Lower lobe of right lung (tissue), 2 donors: ENCODE measurements at places on chromosomes 11 and 22.

DNA sequence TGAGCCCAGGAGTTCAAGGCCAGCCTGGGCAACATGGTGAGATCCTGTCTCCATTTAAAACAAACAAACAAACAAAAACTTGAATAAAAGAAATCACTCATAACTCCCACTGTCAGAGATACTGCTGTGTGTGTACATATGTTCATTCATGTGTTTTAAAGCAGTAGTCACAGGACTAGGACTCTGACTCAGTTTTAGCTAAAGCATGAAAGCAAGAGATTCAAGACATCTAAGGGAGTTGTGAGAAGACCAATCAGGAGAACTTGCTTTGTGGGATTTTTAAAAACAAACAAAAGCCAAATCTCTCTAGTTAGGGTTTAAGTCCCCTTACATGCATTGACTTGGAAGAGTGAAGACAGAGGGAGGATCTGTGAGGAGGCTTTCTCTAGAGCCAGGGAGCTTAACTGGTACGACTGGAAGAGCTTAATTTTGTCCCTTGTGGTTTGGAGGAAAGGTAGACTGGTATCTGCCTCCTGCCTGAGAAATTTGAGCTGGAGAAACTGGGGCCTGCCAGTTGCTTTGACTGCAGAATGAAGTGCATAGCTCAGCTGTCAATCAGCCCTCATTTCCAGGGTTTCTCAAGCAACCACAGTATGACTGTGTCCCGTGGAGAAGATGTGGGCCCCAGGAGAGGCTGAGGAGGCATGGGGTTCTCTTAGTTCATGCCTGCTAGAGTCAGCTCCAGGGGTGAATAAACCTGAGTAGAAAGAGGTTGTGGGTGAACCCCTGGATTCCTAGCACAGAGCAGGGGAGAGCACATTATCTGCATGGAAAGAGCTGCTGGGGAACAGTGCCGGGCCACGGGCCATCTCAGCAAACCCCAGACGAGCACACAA, 30.6 kb downstream of the EXPH5 start:
- DNase-seq = no peak

GRCh38 chr11:92050305-92050704, 174.3 kb upstream of the FAT3 start:
- DNase-seq = no peak

DNA sequence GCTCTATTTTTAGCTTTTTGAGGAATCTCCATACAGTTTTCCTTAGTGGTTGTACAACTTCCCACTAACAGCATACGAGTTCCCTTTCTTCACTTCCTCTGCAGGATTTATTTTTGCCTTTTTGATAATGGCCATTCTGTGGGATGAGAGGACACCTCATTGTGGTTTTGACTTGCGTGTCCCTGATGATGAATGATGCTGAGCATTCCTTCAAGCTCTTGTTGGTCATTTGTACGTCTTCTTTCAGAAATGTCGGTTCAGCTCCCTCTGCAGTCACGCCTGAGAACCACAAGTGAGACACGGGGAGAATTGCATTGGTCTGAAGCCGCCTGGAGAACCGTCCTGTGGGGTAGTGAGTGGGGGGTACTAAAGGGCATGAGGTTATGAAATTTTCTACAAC, 2.0 kb upstream of the KRTAP5-10 start:
- DNase-seq = no peak

- no peak for DNase-seq
Observed at GRCh38 chr22:38270091-38270992, 2.5 kb downstream of the TMEM184B start.

GRCh38 chr22:30408388-30409102, 11.7 kb downstream of the SEC14L2 start:
- no peak for DNase-seq

DNA sequence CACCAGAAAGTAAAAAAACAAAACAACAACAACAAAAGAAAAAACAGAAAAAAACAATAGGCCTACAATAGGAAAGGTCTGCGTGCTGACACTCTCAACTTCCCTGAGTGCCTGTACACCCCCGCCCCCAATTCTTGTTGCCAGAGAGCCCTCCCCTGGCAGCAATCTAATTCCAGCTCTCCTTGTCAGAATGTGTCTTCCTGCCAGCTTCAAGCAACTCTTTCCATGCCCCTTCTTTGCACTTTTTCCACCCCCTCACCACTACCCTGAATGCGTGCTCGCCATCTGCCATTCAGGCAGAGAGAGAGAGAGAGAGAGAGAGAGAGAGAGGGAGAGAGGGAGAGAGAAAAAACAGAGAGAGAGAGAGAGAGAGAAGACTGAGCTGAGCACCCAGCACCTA, 245.0 kb downstream of the KIRREL3 start:
- no peak for DNase-seq

DNA sequence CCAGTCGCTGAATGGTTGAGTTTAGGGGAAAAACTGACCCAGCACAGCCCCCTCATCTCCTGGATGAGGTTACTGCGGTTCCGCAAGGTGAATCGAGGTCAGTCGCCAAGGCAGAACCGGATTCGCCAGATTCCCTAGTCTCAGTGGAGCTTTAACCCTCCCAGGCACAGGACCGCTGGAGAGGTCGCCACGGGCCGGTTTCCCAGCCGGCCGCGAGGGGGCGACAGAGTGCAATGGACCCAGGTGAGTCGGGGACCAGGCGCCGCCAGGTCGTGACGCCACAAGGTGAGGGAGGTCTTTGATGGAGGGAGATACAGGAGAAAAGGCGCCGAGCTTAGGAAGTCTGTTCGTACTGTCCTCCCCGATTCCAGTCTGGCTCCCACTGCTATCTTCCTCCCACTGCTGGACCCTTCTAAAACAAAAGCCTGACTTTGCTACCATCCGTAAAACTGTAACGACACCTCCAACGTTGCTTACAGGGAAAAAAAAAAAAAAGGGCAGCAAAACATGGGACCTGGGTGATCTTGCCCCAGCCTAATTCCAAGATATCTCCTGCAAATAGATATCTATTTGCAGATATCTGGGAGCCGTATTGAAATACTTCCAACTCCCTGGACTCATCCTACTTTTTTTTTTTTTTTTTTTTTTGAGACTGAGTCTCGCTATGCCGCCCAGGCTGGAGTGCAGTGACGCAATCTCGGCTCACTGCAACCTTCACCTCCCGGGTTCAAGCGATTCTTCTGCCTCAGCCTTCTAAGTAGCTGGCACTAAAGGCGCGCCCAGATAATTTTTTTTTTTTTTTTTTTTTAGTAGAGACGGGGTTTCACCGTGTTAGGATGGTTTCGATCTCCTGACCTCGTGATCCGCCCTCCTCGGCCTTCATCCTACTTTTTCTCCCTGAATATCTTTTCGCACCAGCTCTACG, 1.4 kb upstream of the GGA1 start:
- DNase-seq = peak; percentile 92

GRCh38 chr22:30486661-30487115, 14.9 kb upstream of the SEC14L3 start:
- peak; percentile 42 for DNase-seq

DNA sequence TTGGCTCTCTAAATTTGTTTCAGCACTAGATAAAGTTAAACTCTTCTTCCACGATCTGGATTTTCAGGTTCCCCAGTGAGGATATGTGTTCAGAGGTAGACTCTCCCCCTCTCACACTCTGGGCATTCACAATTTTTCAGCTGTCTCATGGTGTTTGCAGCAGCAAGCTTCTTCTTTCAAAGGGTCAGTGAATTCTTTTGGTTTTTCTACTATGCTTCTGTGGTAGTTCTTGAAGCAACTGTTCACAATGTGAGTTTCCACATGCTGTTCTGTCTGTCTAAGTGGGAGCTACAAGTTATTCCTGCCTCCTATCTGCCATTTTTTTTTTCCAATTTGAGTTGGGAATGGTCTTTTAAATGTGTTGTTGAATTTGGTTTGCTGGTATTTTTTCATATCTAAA, 25.4 kb downstream of the CNTF start:
- no peak for DNase-seq

DNA sequence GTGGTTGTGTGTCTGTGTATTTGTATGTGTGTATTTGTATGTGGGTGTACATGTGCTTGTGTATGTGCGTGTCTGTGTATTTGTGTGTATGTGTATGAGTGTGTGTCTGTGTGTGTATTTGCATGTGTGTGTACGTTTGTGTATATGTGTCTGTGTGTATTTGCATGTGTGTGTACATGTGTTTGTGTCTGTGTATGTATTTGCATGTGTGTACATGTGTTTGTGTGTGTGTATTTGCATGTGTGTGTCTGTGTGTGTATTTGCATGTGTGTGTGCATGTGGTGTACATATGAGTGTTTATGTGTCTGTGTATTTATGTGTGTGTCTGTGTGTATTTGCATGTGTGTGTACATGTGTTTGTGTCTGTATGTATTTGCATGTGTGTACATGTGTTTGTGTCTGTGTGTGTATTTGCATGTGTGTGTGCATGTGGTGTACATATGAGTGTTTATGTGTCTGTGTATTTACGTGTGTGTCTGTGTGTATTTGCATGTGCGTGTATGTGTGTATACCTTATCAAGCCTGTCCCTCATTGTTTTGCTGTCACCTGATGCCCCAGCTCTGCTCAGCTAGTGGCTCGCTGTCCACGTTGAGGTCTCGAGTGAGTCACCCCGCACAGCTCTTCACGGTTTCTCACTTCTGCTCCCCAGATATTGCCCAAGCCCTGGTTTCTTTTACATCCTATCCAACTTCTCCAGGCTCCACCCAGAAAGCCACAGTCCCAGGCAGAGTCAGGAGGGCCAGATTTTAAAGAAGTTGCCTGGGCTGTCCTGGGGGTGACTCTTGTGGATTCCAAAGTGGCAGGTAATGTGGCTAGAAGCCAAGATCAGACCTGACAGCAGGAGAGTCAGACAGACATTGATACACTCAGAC, 15.2 kb downstream of the MB start:
- peak; percentile 71 for DNase-seq

GRCh38 chr22:31088233-31088986, 7.3 kb downstream of the SMTN start:
- no peak for DNase-seq

DNA sequence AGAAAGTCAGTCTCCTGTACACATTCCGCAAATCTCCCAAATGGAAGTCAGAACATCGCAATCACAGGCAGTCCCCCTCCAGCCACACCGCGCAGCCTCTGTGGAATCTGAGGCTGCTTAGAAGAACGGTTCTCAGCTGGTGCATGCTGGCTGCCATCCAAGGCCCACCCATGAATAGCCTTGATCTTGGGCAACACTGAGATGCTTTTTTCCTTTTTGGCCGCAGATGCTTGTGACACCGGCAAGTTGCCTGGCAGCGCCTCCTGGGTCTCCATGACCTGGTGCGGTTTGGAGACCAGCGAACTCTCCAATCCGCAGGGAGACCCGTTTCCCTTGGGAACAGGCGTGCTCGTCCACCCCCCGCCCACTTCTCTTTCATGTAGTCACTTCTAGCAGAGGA, 26.3 kb upstream of the PHF21B start:
- DNase-seq = peak; percentile 45

DNA sequence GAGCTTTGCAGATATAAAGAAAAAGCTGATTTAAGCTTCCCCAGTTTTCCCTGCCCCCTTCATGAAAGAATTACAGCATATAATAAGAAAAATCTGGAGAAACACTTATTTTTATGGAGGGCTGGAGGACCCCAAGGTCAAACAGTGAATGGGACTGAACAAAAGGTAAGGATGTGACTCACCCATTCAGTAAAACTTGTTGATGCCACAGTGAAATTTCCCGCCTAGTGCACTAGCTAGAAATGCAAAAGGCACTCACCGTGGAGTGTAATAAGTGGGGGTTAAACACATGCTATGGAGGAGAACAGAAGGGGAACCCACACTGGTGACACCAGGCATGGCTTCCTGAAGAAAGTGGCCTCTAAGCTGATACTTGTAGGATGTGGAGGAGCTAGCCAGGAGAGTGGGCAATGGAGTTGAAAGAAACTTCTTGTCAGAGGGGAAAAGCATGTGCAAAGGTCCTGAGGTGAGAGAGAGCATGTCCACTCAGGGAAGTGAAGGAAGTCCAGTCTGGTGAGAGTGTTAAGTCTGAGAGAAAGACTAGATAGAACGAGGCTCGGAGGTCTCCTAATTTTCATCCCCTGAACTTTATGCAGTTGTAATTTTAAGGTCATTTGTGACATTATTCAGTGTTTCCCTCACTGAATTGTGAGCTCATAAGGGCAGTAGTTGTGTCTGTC, 77.1 kb downstream of the MIAT start:
- no peak for DNase-seq
